ENCODE measurements at places on chromosomes 13 and 19. TPM values are rescaled to one million over a fixed set of nuclear protein-coding genes. Genes with fewer than 3 reads are reported as not detected.
A peak's percentile ranks its signal among the peaks of the same experiment; 100 is the strongest.

OR7D2 gene
- 0.15 TPM for polyA plus RNA-seq

KCNN1 gene
- not detected for polyA plus RNA-seq

C13orf42 gene
- polyA plus RNA-seq: not detected

ZBTB32 gene
- polyA plus RNA-seq: 0.45 TPM

EVI5L gene
- 2.8 TPM for polyA plus RNA-seq

PSG2 gene
- not detected for polyA plus RNA-seq

AZU1 gene
- not detected for polyA plus RNA-seq

METTL21C gene
- not detected for polyA plus RNA-seq

ZNF599 gene
- polyA plus RNA-seq: 8.0 TPM

LIM2 gene
- not detected for polyA plus RNA-seq

ZNF728 gene
- not detected for polyA plus RNA-seq

RYR1 gene
- 0.50 TPM for polyA plus RNA-seq

ZNF610 gene
- 1.1 TPM for polyA plus RNA-seq

TUBA3C gene
- polyA plus RNA-seq: not detected

- no peak for DNase-seq
Measured at GRCh38 chr19:6448045-6448444, 11.5 kb downstream of the SLC25A23 start.

DNA sequence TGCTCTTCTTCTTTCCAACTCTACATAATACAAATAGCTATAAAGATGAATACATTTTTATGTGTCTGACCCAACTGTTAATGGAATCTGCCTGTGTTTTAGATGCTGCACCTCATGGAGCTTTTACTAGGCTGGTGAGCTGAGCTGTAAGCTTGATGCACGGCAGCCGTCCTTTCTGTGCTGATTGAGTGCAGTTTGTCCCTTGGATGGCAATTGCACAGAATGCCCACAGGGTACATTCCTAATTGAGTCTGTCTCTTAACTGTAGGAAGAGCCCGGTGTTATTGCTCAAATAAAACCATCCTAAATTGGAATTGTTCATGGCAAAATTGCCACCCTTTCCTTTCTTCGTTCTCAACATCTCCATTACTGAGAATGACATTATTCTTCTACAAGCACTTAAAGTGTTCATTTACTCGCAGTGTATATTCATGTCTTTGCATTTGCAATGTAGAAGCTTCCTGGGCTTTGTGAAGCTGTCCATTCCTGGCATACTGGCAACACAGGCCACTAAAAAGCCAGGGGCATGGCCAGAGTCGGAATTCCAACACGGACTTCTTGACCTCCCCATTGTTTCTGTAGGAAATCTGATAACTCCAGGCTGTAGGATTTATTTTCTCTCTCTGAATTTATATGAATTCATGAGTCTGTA lies 85.8 kb downstream of the SLC10A2 start:
- no peak for DNase-seq

DNA sequence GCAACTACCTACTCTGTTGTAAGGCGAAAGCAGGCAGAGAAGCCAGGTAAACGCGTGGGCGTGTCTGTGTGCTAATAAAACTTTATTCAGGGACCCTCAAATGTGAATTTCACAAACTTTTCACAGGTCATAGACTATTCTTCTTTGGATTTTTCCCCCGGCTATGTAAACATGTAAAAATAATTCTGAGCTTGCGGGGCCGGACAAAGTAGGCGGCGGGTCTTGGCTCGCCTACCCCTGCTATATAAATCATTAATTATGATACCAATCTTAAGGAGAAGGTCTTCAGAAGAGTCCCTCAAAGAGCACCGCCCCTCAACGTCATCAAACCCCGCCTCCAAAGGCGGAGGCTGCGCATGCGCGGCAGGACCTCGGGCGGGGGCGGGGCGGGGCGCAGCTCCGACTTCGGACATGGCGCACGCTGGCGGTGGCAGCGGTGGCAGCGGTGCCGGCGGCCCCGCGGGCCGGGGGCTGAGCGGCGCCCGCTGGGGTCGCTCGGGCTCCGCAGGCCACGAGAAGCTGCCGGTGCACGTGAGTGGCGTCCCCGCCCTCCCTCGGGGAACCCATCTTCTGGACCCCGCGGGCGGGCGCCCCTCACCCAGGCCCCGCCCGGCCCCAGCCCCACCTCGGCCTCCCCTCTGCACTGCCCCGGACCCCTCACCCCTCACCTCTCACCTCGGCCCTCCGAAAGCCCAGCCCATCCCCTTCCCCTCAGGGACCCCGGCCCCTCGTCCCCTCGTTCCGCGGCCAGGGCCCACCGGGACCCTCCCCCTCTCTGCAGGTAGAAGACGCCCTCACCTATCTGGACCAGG lies at the start of gene SIN3B:
Gene SIN3B, plus strand, starts transcription at position 389 of the 812 bp plus-strand sequence. Its CDS starts 23 bp downstream, at position 412.
- peak; percentile 84 for DNase-seq

DNA sequence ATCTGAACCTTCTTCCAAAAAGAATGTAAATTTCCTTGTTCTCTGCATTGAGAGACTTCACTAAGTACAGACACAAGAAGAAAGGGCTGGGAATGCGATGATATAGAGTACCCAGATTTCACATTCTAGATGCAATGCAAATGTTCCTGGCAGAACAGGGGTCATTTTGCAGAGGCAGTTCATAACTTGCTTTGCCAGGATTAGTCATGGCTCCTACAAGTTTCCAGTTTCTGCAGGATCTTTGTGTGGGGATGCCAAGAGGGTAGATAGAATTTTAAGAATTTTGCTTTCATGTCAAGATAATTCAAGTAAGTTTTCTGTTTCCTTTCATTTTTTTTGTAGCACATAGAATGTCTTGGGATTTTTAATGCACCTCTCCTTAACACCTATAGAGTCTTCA lies 181.2 kb downstream of the FGF9 start:
- no peak for DNase-seq

DNA sequence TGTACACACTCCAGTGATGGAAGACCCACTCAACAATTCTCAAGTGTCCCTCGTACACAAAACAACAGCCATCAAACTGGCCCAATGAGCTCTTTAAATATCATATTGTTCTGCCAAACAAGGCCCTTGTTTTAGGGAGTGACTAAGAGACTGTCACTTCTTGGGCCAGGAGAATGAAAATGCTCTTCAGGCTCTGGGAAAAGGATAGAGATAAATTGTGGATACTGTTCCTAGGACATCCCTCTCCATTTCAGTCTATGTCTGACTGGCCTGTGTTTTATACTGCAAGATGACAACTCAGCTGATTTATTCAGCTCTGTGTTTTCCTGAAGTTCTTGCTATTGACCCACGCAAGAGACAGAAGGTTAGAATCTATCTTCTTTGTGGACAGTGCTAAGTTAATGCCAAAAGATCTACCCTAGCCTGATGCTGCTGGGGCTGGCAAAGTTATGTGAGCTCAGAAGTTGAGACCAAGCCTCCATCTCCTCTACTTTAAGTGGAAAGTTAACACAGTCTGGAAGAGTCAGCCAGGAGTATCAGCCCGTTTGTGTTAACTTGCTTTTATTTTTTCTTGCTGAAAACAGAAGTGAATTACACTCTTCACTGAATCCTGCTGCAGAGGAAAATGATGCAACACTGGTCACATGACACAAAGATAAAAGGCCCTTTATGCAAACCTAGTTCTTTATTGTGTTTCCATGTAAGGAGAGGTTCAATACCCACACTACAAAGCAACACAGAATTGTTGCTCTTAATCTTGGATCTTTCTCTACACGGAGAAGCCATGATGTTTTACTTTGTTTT lies 14.6 kb downstream of the FRY start:
- peak; percentile 16 for DNase-seq

DNA sequence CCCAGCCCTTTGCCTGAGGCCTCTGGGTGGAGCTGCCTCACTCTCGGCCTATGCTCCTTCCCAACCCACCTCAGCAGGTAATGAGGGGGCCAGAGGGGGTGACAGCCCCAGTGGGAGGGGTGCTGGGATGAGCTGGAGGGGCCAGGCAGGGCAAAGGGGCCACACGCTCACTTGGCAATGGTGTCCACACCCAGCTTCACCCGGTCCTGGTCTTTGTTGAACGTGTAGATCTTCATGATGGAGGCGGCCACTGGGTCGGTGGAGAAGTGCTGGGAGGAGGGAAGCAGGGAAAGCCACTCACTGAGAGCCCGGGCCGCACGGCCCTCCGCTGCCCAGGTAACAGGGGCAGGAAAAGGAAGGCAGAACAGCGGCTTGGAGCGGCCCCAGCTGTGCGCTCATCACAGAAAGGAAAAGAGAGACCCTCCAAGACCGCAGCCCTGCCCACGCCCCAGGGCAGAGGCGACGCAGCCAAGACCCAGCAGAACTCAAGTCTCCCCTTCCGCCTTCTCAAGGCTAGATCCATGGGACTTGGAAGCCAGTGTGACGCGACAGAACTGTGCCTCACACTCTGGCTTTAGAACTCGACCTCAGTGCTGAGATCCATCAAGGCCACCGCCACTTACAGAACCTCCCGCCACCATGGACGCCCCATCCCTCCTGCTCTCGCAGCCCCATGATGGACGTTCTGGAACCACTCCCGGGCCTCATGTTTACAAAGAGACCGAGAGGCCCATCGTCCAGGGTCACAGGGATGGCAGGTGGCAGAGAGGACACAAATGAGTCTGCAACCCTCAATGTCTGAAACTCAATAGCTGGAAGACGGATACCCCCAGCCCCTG lies 9.2 kb downstream of the UBXN6 start:
- DNase-seq: no peak

DNA sequence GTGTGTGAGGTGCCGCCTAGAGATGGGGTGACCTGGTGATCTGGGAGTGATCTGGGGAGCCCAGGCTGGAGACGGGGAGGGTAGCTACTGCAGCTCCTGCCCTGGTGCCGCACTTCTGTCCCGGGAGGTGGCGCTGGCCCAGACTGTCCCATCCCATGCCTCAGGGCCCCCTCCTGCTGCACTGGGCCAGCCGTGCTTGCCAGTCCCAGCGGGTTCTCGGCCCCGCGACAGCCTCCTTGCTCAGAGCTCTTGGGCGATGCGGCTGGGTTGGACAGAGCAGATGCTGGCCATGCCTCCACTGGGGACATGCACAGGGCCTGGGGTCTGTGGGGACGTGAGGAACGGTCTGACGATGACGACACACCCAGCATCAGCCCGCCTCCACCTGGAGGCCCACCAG lies 2.5 kb downstream of the RAX2 start:
- no peak for DNase-seq

GRCh38 chr13:52447354-52447753 lies 3.1 kb downstream of the VPS36 start:
- no peak for DNase-seq

GRCh38 chr19:34475026-34475974 lies 6.3 kb upstream of the WTIP start:
- no peak for DNase-seq

DNA sequence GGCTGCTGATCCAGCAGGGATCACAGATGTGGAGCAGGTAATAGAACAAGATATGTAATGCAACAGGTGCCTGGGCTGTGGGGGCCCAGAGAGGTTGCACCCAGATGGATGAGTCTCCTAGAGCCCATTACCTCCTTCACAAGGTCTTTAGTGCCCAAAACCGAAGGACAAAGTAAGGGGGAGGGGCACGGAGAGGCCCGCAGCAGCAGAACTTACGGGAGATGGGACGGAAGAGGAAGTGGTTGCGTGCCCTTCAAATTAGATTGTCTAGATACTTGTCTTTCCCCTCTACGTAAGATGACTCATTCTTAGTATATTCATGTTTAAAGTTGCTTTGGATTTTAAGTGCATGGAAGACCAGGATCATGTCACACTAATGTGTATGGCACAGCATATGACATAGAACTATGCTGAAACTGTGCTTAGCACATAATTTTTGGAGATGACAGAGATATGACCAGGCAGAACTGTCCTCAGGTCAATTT lies 5.7 kb upstream of the MRPS31 start:
- DNase-seq: peak; percentile 73

DNA sequence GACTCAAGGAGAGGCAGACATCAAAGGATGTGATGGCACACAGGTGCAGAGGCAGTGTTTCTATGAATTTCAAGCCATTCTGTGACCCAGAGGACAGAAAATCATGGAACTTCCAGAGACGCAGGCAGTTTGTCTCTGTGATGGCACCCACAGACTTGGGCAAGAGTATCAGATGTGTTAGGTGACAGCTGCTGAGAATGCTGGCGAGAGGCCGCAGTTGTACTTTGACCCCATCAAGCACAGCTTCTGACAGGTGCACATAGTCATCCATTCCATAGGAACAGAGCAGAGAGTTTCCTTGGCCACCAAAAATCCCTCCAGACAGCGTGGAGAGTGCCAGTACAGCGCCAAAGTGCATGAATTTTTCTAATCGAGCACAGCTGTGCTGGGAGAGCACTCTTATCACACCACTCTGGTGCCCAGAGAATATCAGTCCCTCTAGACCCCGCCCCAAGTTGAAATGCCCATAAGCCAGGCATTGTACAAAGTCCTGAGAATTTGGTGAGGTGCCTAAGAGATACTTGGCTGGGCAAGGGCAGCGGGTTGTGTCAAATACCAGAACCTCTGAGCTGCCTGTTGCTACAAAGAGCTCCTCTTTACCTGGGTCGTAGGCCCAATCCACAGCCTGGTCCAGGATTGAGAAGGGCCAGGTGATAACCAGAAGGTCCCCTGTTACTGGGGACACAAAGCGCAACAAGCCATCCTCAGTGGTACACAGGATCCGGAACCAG lies 12.4 kb downstream of the WDR87 start:
- DNase-seq: no peak

DNA sequence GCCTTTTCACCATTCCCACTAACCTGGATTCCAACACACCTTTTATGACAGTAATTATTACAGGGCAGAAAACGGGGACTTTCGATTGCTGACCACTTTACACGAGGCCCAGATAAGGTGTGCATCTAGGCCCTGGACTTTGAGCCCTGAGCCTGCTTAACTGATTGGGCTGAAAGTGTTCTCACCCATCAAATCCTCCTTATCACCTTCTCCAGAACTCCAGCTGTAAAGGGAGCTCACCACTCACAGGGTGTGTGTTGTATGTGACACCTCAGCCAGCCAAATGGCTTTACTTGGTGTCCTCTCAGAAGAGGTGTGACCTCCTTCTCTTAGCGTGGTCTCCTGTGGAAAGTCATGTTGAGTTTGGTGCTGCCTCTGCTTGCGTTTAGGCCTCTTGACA lies 36.5 kb downstream of the SIPA1L3 start:
- DNase-seq: no peak

- no peak for DNase-seq
Measured at GRCh38 chr13:45518525-45519245, 53.9 kb downstream of the COG3 start.

DNA sequence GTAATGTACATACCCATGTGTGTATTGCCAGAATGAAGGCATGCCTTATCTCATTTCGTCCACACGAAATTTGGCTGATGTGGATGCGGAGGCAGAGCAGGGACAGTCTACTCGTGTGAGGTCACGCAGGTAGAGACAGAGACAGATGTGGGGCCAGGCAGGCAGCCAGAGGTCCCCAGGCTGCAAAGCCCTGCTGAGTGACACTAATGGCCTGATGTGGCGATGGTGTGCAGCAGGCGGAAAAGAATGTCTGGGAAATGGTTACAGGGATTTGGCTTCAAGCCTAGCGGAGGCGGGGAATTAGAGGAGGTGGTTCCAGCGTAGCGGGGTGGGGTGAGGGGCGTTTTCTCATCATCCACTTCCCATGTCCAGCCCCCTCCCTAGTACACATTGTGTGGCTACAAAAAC lies 4.2 kb upstream of the IZUMO2 start:
- no peak for DNase-seq

DNA sequence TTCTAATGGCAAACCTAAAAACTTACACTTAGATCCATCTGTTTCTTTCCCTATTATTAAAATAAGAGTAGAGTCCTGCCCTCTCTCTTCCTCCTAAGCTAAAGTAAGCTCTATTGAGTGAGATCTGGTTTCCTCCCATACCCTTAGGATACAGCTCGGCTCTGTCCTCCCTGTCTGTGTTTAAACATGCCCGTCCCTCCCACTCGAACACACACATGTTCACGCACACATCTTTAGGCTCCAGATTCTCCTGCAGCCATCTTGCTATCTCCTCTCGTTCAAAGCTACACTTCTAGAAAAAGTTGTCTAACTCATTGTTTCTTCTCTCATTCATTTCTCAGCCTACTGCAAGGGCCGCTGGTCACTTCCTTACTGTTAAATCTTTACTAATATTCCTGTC lies 15.1 kb upstream of the CEBPG start:
- DNase-seq: no peak
